ENCODE measurements at places on chromosomes 16 and 17.

DNA sequence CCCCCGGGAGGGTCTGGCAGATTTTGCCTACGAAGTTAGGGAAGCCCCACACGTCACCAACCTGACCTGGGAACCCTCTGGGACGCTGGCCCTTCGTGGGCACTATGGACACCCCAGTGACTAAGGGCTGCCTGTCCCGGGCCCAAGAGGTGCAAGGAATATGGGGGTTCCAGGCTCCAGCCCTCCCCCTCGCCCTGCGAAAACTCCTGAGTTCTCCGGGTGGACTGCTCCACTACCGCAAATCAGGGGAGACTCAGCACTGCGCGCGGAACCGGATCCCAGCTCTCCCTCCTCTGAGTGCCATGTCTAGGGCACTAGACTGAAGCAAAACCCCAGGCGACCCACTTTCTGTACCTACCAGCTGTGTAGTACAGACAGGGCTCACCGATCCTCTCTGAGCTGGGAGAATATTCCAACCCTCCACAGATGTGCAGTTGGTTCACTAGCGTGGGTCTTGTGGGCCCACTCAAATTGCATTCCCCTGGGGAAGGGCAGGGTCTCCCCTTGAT lies at the start of gene ARL5C:
TSS of gene ARL5C (minus strand) at position 321 of the 509 bp plus-strand sequence. CDS start 401 bp downstream, outside the sequence.
- DNase-seq, result no peak

GRCh38 chr16:50259334-50260205 lies 6.8 kb upstream of the ADCY7 start:
- peak; percentile 65 for DNase-seq

DNA sequence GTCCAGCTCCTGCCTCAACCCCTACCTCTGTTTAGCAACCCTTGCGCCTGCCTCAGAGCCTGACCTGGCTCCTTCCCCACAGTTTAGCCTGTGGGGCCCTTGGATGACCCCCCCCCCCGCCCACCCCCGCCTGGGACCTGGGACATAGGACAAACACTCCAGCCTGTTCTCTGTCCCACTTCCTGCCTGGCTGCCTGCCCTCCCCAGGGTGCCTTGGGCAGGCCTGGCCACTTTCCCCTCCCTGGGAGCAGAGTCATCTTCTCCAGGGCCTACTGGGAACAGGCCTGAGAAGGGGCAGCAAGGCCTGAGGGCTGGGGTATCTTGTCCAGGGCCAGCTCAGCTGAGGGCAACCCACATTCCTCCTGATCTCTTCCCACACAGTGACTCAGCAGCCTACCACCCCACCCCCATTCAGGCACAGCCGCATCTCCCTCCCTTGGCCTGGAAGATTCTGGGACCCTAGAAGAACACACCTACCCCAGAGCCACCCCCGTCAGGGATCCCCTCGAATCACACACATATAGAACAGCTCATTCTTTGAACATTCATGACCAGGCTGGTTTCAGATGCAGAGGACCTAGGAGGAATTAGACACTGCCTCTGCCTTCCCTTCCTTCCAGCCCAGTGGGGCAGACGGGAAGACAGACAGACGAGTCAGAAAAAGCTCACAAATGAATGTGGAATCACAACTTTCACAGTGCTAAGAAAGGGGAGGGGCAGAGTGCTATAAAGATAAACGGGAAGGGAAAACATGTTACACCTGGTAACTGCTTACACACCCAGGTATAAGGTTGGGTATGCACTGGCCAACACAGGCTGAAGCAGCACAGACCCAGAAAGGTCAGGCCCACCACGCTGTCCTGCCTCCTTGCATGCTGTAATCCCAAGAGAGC lies 6.0 kb downstream of the FHOD1 start:
- DNase-seq, result peak; percentile 78

DNA sequence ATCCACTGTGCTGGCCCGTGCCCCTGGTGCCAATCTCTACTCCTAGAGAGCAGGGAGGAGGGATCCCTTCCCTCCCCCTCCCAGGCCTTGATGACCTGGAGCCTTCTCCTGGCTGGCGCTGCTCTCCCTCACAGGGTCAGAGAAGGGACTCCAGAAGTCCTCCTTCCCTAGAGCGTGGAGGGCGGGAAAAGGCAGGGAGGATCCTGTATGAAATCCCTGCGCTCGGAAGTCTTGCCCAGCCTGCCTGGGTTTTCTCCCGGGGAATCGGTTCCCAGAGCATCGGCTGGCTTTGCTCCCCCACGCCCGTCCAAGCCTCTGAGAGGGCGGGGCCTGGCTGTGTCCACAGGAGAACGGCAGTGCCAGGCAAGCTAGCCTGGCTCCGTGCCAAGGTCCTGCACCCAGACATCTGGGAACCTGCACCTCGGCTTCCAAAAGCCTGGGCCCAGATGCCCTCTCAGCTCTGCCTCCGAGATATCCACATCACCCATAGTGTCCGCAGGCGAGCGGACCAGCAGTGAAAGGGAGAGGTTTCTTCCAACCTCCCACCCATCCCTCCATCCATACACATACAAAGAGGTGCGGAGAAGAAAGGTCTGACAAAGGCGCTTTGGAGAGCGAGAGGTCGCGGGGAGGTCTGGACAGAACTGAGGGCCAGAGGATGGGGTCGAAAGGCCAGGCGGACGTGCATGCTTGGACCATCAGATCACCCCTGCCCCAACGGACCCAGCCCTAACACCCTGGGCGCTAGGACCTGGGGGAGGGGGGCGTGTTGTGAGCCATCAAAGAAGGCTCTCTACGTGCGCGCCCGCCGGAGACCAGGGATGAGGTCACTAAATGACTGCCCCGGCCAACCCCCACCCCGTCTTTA lies 1.1 kb downstream of the MPP2 start:
- peak; percentile 65 for DNase-seq

DNA sequence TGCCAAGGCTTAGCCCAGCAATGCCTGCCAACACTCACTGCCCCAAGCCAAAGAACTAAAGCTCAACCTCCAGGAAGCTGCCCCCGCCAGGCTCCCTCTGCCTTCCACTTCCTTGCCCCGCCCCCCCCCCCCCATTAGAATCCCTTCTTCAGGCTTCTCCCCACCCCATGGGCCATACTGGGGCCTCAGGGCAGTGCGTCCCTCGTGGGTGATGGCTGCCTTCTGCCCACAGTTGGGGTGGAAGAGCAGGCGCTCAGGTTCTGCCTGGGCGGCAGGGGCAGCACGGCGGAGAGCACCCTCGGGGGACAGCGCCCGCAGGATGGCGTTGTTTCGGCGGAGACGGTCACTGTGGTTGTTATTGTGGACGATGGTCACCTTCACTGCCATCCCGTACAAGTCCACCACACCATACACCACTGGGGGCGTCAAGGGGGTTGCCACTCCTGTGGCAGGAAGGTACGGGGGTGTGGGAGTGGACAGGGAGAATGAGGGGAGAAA lies 4.1 kb downstream of the NEURL4 start:
- no peak for DNase-seq

- DNase-seq, result peak; percentile 75
Measured at GRCh38 chr17:35630530-35631148, 43.5 kb downstream of the AP2B1 start.

GRCh38 chr16:85522308-85522841 lies 90.7 kb upstream of the GSE1 start:
- DNase-seq, result no peak

DNA sequence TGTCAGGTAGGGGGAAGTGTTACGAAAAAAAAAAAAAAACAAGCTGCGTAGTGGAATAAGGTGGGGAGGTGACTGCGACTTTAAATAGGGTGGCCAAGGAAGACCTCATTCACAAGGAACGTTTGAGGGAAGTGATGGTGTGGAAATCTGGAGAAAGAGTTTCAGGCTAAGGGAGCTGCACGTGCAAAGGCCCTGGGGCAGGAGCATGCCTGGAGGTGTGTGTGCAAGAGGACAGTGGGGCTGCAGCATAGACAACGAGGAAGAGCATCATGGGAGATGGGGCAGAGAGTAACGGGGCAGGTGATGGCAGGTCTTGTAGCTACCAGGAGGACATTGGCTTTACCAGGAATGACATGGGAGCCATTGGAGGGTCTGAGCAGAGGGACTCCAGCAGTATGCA lies 12.0 kb downstream of the GSG1L start:
- no peak for DNase-seq

GRCh38 chr17:13114601-13115031 lies 96.8 kb upstream of the ELAC2 start:
- peak; percentile 50 for DNase-seq

DNA sequence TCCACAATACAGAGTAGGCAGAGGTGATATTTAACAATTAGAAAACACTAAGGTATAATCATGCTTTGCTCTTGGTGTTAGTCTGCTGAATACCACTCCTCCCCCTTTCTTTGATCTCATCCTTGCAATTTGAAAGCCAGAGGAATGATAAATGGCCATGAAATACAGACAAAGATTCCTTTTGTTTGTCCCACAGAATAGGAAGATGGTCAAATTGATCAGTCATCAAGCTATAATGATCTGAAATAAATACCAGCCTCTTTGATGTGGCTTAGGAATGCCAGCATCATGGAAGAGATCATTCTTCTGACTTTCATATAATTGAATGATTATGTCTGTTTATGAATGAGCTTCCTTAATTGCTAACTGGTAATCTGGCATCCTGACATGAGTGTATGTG lies 1541.7 kb upstream of the CDH8 start:
- no peak for DNase-seq

GRCh38 chr17:70969521-70970034 lies 800.2 kb downstream of the KCNJ2 start:
- DNase-seq, result no peak

GRCh38 chr17:82374626-82375331 lies 3.2 kb downstream of the UTS2R start:
- no peak for DNase-seq

- no peak for DNase-seq
Measured at GRCh38 chr16:79276501-79276900, 324.0 kb downstream of the MAF start.
